ENCODE measurements at places on chromosomes 1 and 21.

GRCh38 chr1:47514229-47514628, 76.4 kb downstream of the FOXD2 start:
- DNase-seq: no peak

GRCh38 chr1:19203440-19203839, 6.6 kb downstream of the UBR4 start:
- no peak for DNase-seq

DNA sequence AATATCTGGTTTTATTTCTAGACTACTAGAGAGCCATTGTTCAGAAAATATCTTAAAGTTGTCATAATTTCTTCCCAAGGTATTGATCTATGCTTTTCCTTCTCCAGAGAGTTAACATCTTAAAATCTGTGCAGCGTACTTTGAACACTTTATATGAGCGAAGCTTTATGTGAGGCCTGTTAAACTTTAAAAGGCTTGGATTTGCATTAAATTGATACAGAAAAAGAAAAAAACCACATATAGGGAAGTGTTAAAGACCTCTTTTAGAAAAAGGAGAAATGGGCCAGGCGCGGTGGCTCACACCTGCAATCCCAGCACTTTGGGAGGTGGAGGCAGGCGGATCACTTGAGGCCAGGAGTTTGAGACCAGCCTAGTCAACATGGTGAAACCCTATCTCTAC, 59.2 kb upstream of the MORC3 start:
- no peak for DNase-seq

DNA sequence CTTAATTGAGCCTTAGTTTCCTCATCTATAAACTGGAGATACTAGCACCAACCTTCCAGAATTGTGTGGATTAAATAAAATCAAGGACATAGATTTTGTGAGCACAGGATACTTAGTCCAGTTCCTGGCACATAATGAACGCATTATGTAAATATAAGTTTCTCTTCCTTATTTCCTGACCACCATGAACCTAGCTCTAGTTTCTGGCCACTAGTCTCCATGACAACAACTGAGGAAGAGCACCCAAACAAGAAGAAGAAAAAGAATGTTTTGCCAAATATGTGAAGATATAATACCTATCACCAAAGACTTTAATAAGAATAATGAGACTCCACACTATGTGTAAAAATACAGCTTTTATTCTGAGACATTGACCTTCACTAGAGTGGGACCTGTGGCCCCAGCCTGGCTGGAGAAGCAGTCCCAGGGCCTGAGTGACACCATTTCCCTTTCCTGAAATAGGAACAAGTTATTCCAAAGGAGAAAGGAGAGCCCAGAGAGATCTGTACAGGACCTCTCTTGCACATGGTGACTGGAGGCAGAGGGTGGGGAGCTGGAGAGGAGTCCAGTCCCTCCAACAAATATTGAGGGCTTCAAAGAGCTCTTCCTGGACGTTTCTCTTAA, 940 bp upstream of the USF1 start:
- no peak for DNase-seq

- no peak for DNase-seq
Measured at GRCh38 chr1:246699095-246699735, 25.0 kb upstream of the SCCPDH start.

- DNase-seq: no peak
Measured at GRCh38 chr1:37415611-37416244, 58.7 kb upstream of the ZC3H12A start.

- DNase-seq: no peak
Measured at GRCh38 chr1:93559045-93559444, 111.1 kb downstream of the FNBP1L start.

- DNase-seq: no peak
Measured at GRCh38 chr1:195608883-195609282, 999.4 kb downstream of the KCNT2 start.

- DNase-seq: no peak
Measured at GRCh38 chr21:43696214-43696613, 22.7 kb upstream of the PDXK start.

- no peak for DNase-seq
Measured at GRCh38 chr1:231814521-231814920, 187.9 kb downstream of the DISC1 start.

DNA sequence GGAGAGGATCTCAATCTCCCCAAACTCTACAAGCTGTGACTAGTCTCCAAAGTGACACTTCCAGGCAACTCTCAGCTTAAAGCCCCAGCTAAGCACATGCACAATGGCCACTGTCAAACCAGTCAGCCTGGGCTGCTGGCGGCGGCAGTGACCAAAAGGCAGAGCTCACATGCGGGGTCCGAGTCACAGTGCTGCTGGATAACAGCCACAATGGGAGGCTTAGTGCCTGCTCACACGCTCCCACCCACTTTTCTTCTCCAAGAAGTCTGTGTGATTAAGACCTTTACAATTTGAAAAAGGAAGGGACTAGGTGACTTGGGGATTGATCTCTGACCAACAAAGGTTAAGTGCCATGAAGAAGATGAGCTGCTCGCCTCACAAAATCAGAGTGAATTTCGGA, 16.8 kb downstream of the RIPK4 start:
- DNase-seq: no peak

DNA sequence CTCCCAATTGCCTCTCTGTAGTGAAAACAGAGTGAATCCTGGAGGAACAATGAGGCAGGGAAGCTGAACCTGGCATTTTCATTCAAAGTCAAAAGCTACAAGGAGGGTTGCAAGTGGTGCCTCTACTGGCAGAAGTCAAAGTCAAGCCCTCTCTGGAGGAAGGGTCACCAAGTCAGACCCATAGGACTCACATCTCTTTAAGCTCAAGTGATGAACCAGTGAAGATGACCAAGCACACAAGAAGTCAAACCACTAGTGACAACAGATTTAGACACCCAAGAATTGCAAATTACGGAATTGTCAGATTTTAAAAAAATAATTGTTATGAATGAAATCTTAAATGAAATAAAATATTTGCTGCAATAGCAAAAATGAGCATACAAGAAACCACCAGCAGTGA, 81.1 kb upstream of the ATP1B1 start:
- no peak for DNase-seq

DNA sequence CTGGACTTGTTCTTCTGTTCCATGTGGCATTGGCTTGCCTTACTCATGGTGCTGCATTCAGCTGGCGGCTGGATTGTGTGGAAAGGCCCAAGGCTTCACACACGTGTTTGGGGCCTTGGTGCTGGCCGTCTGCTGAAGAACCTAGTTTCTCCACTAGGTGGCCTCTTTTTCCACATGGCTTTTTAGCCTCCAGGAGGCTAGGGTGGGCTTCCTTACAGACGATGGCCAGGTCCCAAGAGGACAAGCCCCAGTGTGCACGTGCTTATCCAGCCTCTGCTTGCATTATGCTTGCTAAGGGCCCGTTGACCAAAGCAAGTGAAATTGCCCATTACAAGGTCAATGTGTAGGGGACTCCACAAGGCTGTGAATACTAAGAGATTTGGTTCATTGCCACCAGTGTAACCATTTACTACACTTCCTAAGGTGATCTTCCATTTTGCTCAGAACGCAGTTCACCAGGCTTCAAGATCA, 47.5 kb upstream of the FOXO6 start:
- no peak for DNase-seq

DNA sequence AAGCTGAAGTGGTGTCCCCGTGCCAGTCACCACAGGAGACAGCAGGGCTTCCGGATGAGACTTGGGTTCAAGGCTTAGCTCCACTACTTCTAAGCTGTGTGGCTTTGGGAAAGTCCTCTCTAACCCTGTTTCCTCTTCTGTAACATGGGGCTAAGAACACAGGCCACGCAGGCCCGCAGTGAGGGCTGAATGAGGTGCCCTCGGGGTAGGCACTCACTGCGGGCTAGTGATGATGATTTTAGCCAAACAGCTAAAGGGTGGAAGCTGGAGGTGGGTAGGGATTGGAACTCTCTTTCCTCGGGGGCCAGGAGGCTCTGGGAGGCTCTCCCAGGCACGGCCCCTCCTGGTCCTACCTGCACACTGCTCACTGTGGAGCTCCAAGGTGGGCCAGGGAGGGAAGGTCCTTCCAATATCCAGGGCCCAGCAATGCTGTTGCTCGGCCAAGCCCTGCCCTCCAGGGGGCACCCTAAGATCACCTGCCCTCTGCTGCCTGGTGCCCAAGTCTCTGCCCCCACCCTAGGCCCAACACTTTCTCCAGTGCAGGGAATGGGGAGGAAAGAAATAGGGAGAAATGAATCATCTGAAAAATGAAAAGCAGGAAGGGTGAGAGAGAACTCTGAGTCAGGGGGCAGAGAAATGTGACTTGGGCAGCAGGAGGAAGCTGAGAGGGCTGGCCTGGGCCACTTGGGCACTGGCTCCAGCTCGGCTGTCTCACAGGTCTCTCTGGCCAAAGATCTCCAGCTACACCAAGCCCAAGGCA, 19.2 kb upstream of the EVA1B start:
- DNase-seq: no peak

DNA sequence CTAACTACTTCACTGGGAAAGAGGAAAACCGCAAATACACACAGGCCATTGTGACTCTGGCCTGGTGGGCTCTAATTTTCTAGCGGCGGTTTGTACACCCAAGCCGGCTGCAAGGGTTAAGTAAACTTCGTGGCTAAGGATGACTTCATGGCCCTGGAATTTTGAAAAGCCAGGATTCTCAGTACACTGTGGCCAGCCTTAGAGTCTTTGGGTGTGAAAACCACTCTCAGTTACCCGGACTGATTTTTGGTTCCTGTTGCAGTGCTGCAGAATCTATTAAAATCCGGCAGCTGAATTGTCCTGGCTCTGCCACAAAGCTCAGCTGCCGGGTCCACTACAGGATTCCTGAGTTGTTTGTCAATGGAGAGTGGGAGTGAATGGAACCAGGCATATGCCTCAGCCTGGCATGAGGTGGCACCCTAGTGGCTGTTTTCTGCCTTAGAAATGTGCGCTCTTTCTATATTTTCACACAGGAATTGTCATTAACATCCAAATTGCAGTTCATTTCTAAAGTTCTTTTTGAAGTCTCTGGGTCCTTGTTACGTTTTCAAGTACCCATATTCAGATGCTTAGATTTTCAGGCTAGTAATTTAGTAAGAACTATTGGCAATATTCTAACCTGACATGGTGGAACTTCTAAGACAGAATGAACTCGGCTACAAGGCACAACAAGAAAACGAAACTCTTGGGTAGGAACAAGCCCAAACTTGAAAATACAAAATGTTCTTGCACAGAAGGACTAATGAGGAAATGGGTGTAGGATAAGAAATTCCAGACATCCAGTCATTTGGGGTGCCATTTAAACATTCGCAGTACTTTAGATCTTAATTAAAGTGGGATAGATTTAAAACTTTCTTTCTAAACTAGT, 255.9 kb downstream of the NFIA start:
- no peak for DNase-seq

GRCh38 chr1:110615548-110616130, 9.5 kb upstream of the KCNA2 start:
- DNase-seq: no peak

GRCh38 chr1:91889717-91890459, 3.9 kb upstream of the TGFBR3 start:
- no peak for DNase-seq
